ENCODE measurements at places on chromosomes 16 and 17.

DNA sequence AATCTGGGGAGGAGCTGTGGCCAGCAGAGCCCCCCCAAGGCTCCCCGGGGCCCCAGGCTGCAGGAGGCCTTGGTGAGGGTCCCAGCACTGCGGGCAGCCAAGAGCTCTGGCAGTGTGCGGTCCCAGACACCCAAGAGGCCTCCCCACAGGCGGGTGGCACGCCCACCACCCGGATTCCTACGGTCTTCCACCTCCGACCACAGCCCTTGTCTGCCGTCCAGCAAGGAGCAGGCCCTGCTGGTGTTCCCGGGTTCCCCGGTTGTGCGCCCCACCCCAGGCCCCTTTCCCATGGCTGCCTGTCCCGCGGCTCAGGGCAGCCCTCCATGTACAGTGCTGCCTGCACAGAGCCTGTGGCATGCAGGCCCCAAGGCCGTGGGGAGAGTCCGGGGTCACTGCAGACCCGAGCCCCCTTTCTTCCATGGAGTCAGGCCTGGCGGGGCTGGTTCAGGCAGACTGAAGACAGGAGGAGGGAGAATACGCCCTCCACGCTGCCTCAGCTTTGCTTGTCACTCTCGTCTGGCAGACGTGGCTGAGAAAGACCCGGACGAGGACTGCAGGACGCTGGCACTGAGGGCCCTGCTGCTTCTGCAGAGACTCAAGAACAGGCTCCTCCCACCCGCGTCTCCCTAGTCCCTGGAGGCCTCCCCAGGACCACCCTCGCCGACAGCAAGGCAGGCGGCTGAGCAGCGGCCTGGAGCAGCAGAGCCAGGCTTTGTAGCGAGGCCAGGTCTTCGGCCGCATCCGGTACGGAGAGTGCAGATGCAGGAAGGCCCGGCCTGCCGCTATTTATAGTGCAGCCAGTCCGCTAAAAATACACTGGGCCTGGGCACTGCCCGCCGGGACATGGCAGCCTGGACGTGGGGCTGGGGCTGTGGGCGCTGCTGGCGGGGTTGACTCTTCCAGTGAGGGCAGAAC, 16.4 kb downstream of the TELO2 start:
- DNase-seq = no peak

DNA sequence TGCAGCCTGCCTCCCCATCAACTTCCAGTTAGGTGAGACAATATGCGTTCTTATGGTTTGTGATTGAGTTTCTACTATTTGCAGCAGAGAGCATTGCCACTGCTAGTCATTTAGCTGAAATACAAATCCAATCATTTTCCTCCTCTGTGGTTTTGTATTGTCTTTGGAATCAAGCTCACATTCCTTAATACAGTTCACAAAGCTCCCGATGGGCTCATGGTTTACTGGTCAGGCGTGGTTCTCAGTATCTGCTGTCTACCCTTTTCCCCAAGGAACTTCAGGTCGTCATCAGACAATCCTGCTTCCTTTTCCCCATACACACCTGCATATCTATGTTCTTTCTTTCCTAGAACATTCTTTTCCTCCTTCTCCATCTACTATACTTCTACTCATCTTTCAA, 69.6 kb upstream of the GAS7 start:
- DNase-seq = no peak

DNA sequence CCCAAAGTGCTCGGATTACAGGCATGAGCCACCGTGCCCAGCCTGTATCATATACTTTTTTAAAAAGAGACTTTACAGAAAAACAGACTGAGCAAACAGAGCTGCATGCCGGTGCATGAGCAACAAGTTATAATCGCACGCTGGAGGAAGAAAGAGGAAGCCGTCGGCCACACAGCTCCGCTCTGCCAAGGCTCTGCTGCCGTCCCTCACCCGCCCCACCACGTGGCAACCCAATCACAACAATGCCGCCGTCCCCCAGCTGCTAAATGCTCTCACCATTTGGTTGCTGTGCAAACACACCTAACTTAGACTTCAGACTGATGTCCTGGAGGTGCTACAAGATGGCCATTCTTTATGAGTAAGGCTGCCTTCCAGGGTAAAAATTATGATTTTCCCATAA, 83.5 kb downstream of the ADCY9 start:
- no peak for DNase-seq

DNA sequence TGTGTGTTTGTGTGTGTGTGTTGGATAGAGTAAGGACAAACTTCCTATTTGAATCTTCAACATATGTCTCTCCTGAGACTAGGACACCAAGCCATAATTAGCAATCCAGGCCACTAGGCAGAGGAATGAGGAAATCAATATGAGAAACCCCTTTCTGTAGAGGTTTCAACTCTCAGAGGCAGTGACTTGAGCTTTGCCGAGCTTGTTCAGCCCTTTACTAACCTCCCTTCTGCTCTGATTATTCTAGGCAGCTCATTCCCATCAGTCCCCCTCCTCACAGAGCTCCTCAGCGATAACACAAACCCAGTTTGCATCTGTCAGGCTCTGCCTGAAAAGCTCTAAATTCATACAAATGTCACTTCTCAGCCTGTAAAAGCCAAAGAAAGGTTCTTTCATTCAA, 1030.3 kb downstream of the CDH8 start:
- DNase-seq = no peak

DNA sequence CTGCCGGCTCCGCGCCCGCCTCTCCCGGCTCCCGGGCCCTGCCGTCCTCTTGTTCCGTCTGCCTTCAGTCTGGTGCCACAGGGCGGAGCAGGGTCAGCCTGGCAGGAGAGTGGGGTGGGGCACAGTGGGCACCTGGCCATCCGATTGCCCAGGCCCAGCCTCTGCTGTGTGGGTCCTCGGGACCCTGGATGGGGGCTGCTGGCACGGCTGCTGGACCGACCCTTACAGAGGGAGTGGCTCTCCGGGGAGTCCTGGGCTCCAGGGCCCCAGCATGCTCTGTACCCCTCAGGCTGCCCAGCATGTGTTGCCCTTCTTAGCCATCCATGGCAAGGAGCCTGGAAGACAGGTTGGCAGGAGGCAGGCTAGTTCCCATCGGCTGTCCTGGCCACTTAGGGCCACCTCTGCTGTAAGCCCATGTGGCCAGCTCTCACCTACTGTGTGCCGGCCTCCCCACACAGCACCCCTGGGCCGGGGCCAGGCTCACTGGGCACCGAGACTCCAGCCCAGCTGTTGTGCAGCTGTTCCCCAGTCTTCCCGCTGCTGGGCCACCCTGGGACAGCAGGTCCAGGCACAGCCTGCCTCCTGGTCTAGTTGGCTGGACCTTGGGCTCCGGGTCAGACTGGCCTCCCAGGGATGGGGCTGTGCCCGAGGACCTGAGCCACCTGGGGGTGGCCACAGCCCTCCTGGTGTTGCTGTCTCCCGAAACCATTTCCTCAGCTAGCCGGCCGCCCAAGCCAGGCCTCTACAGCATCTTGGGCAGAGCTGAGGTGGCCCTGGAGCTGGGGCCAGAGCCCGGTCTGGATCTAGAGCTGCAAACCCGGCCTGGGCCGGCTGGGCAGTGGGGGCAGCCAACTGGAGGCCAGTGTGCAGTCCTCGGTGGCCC, 24.9 kb downstream of the BAHCC1 start:
- no peak for DNase-seq

DNA sequence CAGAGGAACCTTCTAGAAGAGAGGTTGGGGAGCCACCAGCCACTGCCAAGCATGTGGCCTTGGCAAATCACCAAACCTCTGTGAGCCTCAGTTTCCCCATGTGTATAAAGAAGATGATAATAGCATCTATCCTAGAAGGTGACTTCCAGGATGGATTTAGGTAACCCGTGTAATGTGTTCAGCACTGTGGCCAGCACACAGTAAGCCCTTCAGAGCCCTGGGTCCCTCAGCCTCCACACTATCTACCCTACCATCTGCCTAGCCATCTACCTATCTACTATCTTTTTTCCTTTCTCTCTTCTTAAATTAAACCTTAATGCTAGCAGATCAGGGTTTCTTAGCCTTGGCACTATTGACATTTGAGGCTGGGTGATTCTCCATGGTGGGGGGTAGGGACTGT, 33.0 kb downstream of the TEKT5 start:
- DNase-seq = no peak

GRCh38 chr16:11396241-11397048, 51.2 kb downstream of the RMI2 start:
- peak; percentile 30 for DNase-seq

DNA sequence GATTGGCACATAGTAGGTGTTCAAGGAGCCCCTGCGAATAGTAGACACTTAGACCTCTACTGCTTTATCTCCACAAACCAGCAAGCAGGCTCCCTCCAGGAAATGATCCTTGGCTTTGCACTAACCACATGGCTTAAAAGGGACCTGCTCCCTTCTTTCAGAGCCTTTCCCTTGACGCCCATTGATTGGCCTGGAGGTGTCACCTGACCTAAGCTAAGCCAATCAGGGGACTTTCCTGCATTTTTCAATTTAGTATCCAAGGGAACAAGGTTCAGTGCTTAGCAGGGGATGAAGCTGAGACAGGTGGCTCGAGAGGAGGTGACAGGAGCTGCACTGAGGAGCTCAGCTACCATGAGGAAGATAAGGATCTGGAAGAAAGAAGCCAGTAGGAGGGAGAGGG, 52.8 kb downstream of the CLEC19A start:
- DNase-seq = no peak

- DNase-seq = no peak
Measured at GRCh38 chr16:56311208-56312027, 113.9 kb downstream of the AMFR start.

DNA sequence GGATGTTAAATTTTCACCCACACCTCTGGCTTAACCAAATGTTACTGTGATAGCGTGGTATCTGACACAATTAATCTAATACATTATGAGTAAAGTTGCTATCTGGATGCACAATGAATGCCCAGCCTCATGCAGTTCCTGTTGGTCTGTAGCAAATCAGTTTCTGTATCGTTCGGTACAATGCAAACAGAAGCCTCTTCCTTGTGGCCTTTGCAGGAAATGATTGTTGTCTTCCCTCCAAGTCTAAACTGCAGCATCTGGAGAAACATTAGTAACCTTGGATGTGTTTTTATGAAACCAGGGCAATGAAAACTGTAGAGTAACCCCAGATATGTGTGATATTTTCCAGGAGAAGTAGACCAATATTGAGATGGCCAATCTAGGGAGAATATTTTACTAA, 46.8 kb downstream of the CYB561 start:
- DNase-seq = no peak

GRCh38 chr17:29151567-29151966, 28.6 kb downstream of the MYO18A start:
- DNase-seq = no peak

DNA sequence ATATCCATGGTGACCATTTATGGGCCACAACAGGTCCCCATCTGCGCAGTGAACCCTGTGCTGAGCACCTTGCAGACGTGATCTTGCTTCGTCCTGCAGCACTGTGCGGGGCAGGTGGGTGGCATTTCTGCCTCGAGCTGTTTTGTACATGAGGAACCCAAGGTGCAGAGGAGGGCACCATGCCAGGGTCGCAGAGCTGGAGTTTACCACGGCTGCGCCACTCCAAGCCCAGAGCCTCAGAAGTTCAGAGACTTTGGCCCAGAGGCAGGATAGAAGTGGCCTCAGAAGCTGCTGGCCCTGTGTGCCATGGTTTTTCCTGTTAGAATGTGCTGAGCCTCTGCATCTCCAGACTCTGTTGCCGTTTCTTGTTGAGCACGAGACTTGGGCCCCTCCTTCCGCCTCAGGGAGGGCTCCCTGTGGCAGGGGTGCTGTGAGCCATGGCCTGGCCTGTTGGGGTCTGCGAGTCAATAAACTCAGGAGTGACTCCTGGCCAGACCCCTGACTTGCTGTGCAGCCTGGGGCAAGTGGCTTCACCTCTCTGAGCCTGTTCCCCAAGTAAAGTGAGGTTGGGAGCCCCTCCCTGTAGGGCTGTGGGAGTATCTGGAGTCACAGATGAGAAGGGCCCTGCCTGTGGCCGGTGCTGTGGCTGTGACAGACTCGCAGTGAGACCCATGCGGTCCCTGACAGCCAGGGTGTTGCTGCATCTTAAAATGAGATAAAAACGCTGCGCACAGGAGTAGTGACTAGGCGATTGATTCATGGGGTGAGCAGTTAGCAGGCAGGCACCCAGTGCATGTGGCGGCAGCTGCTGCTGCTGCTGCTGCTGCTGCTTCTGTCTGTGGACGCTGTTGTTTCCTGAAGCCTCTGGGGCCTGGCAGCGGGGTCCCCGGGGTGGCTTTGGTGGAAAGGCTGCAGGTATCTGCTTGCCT, 11.8 kb downstream of the MAP2K3 start:
- DNase-seq = no peak

- DNase-seq = no peak
Measured at GRCh38 chr17:42882166-42882565, 18.4 kb upstream of the G6PC1 start.

DNA sequence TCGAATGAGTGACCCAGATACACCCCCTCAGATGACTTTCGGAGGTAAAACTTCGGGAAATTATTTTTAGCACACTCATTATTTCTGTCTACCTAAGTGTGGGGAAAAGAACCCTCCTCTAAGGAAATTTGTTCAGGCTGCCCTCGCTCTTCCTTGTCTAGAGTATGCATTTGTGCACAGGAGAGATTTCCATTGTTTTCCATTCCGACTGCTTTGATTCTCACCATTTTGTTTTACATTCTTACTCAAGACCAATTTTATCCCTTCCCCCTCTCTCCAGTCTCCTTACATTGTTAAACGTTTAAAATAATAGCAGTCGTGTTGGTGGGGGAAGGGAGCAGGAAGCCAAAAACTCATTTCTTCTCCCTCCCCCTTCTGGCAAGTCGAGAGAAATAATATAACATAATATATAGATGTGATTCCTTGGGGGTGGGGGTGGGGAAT, 1.5 kb upstream of the CHD3 start:
- peak; percentile 96 for DNase-seq

GRCh38 chr16:50688867-50689266, 4.5 kb upstream of the NOD2 start:
- no peak for DNase-seq

DNA sequence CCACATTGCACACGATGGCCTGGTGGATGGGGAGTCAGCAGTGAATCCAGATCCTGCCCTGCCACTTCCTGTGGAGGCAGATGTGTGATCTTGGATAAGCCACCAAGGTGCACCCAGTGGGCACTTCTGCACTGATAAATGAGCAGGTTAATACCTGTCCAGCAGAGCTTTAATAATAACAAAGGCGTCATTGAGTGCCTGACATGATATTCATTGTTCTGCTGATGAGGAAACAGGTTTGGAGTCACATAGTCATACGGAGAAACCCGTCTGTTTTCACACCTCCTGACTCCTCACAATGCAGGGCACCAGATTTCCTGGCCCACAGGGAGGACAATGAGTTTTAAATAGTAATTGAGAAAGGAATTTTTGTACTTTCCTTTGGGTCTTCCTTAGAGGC, 324.6 kb upstream of the CDH5 start:
- DNase-seq = no peak

- DNase-seq = no peak
Measured at GRCh38 chr16:35391328-35391727, 1931.9 kb downstream of the TP53TG3F start.
